ENCODE measurements at places on chromosomes 1 and 21.

DNA sequence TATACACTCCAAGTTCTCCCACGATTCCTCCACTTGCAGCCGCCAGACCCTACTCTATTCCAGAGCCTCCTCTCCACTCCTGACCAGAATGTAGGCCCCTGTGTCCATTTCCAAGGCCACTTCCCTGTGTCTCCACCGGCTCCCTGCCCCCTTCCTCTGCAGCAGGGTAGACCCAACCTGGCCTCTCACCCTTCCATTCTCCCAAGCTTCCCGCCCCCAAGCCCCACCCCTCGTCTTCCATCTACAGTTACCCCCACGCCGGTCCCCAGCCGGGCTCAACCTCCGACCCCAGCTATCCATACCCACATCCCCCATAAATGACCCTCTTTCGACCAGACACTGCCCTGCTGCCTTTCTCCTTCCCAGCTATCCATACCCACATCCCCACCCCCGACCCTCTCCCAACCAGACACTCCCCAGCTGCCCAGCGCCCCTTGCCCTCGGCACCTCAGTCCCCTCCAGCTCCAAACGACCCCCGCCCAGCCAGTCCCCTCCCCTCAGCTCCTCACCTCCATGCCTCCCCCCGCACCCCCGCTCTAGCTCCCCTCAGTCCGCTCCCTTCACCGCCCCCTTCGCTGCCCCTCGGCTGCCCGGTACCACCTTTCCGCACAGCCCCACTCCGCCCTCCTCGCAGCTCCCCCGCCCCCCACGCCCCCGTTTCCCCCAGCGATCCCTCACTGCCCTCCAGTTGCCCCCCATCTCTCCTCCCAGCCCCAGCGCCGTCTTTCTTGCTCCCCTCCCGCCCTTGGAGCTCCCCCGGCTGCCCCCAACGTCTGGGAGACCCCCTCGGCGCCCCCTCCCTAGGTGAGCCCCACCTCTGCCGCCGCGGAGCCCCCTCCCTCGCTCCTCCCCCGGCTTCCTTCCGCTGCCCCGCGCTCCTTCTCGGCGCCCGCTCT lies 670 bp downstream of the RAB3B start:
- no peak for DNase-seq

DNA sequence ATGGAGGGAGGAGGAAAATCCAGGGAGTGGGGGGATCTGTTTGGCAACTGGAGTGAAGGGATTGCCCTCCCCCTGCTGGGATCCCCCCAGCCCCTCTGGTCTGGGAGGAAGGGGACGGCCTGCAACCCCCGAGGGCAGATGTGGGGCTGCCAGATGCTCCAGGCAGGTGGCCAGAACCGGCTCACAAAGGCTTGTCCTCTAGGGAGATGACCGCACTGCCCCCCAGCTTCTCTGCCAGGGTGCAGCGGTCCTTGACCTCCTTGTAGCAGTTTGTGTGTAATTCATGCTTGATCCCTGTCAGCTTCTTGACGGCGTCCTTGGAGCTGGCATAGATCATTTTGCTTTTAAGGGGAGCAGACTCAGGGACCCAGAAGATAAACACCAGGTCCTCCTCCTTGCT lies 69.2 kb downstream of the ROR1 start:
- no peak for DNase-seq

- no peak for DNase-seq
These were observed 4.2 kb upstream of the AQP10 start for GRCh38 chr1:154316704-154317103.

DNA sequence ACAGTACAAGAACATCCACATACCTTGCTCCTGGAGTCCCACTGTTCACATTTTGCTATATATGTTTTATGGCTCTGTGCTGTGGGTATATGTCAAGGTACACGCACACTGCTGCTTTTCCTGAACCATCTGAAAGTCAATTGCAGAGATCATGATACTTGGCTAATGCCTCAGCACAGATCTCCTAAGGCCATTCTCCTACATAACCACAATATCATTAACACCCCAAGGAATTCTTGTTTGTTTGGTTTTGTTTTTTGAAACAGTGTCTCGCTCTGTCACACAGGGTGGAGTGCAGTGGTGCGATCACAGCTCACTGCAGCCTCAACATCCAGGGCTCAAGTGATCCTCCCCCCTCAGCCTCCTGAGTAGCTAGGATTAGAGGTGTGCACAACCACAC lies 16.0 kb downstream of the CTNNBIP1 start:
- DNase-seq, result no peak

- no peak for DNase-seq
These were observed 31.6 kb downstream of the PTGS2 start for GRCh38 chr1:186648613-186649012.

DNA sequence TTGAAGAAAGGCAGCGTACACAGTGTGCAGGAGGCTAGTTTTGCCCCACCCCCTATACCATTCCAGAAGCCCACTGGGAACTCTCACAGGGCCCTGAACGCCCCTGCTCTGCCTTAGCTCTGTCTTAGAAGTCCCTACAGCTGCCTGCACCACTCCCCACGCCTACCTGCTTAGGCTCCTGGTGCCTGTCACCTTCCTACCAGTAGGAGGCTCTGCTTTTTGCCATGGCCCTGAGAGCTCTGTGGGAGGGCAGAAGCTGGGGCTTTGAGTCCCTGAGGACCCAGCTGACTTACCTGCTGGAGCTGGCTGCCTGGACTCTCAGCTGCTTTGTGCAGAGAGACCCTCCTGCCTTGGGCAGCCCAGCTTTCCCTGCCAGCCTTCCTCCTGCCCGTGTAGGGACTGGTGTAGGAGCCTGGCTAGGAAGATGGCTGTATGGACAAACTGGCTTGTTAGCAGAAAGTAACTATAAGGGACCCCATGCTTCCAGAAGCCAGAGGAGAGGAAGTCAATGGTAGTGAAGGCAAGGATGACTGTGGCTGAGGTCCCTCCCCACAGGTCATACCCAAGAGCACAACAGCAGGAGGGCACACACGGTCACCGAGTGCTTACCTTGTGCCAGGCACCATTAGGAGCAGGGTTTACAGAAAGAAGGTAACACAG lies 9.8 kb upstream of the CELSR2 start:
- DNase-seq, result peak; percentile 23

DNA sequence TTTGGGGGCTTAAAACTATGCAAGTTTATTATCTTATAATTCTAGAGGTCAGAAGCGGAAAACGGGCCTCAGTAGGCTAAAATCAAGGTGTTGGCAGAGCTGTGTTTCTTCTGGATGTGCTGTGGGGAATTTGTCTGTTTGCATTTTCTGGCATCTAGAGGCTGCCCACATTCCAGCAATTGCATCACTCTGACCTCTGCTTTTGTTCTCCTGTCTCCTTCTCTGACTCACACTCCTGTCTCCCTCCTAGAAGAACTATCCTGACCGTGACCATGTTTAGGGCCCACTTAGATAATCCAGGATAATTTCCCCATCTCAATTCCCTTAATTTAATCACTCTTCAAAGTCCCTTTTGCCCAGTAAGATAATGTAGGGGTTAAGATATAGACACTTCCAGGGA lies 127.4 kb upstream of the DEPDC1 start:
- no peak for DNase-seq

DNA sequence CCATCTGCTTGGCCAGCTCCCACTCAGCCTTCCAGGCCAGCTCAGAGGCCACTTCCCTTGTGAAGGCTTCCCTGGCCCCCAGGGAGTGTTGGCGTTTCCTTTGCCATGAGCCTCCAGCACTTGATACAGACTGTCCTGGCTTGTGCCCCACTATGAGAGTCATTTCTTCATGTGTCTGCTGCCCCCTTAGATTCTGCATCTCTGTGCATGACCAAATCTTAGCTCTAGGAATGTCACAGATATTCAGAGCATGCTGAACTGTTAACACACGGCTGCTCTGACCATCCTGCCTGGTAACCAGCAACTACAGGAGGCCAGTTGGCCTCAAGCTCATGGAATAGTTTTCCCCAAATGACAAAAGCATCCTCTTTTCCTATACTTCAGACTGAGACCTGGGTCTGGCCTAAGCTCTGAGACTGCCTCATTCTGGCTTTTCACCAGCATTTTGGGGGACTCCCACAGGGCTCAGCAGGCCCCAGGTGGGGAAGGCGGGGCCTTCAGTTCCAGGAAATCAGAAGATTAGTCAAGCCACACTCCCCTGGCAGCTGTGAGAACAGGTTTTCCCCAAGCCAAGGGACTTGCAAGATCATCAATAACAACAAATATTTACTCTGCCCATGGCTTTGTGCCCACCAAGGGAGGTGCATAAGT lies 182.6 kb upstream of the EDN2 start:
- peak; percentile 42 for DNase-seq

DNA sequence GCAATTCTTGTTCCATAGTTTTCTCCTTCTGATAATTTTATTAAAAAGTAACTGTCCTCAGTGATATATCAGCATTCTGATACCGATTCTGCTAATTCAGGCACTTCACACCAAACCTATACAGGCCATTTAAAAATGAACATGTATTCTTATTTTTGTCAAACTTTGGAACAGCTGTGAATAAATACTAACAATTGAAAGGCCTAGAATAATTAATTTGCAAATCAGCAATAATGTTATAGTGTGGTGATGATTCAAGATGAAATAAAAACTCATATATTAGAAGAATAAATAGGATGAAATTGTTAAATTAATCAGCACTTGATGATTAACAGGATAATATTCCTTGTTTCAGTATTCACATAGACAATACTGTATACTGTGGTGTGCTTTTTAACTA lies 9.9 kb downstream of the CDKN2C start:
- no peak for DNase-seq

DNA sequence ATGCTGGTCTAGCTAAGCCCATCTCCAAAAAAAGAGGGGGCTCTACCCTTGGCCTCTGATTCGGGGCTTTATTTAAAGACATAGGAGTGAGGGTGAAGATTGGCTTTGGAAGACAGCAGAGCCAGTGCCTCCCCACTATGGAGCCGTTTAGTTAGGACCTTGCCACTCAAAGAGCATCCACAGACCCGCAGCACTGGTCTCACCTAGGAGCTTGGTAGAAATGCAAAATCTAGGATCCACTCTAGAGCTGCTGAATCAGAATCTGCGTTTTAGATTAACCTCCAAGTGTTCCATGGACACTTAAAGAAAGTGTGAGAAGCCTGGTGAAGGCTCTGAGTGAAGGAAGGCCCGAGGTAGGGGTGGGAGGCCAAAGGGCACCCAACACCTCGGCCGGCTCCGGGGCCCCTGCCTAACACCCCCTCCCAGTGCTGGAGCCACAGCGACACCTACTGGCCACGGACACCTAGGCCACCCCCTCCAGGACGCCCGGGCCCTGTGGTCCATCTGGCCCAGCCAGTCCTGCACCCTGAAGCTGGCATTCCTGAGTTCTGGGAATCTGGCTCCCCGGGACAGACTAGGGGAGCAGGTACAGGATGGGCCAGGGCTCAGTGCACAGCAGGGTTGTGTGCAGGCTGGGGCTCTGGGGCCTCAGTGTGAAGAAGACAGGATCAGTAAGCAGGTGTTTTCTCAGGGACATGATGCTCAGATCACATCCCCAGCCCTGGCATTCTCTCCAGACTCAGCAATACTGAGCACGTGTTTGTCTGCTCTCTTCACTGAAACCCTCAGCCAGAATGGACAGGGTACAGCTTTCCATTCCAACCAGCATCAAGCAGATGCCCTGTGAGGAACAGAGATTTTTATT lies 79.2 kb downstream of the TMEM53 start:
- peak; percentile 79 for DNase-seq

GRCh38 chr1:20081353-20081810 lies 11.4 kb downstream of the PLA2G5 start:
- no peak for DNase-seq

- no peak for DNase-seq
These were observed 54.8 kb downstream of the DMAP1 start for GRCh38 chr1:44268054-44268453.

- DNase-seq, result no peak
These were observed 179.0 kb downstream of the PTPRU start for GRCh38 chr1:29415156-29415830.

GRCh38 chr1:54407404-54408146 lies 1.4 kb upstream of the SSBP3 start:
- DNase-seq, result peak; percentile 41

GRCh38 chr1:219391297-219391696 lies 217.6 kb downstream of the LYPLAL1 start:
- no peak for DNase-seq

DNA sequence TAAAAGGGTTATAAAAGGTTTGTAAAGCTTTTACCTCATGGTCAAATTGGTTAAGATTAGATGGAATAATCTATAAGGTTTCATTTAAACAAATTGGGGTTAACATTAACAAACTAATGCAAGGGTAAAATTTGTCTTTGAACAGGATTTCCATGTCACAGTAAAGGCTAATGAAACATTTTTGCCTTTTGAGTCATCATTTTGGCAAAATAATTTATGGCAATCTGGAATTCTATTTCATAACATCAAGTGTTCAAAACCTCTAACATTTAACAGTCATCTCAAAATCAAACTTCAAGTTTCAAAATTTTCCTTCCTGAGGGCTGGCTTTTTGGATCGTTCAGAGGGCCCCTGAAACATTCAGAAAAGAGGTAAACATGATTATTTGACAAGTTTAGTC lies 6.6 kb upstream of the CD46 start:
- no peak for DNase-seq

DNA sequence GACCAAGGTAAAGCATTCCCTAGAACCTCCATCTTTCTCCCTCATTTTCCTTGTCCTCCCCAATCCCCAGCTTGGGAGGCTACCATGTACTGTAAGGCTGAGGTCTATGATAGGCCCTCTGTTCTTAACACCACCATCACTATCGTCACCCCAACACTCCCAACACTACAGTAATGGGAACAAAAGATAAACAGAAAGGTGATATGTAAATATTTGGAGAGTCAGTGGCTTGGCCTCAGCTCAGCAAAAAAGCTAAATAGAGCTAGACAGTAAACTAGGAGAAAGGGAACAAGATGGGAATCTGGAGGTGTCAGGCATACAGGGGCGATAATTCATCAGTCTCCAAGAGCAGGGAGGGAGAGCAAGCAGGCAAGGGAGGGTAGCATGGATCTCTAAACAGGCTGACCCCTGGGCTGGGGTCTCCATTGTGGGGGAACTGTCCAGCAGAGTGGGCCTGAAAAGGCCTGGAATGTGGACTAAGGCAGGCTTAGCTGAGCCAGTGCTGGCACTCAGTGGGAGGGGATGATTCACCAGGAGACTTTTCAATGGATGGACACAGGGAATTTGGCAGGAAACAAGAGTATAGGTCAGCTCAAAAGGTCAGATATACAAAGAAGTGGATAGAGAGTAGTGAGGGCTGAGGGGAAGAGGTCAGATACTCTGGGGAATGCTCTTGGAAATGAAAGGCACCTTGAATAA lies 6.7 kb downstream of the WNT2B start:
- DNase-seq, result no peak

DNA sequence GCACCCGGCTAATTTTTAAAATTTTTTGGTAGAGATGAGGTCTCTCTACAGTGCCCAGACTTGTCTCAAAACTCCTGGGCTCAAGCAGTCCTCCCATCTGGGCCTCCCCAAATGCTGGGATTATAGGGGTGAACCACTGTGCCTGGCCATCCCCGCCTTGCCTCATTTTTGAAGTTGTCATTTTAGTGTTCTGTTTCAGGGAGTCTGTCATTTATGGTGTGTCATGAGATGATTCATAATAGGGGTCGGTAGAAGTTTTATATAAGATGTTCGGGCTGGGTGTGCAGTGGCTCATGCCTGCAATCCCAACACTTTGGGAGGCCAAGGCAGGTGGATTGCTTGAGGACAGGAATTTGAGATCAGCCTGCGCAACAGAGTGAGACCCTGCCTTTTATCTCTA lies 8.5 kb downstream of the PRCC start:
- no peak for DNase-seq

GRCh38 chr21:27171707-27172106 lies 204.8 kb upstream of the ADAMTS5 start:
- DNase-seq, result no peak
